NCI-H2171 (cell line): ENCODE measurements at places on chromosomes 16 and 17.

DNA sequence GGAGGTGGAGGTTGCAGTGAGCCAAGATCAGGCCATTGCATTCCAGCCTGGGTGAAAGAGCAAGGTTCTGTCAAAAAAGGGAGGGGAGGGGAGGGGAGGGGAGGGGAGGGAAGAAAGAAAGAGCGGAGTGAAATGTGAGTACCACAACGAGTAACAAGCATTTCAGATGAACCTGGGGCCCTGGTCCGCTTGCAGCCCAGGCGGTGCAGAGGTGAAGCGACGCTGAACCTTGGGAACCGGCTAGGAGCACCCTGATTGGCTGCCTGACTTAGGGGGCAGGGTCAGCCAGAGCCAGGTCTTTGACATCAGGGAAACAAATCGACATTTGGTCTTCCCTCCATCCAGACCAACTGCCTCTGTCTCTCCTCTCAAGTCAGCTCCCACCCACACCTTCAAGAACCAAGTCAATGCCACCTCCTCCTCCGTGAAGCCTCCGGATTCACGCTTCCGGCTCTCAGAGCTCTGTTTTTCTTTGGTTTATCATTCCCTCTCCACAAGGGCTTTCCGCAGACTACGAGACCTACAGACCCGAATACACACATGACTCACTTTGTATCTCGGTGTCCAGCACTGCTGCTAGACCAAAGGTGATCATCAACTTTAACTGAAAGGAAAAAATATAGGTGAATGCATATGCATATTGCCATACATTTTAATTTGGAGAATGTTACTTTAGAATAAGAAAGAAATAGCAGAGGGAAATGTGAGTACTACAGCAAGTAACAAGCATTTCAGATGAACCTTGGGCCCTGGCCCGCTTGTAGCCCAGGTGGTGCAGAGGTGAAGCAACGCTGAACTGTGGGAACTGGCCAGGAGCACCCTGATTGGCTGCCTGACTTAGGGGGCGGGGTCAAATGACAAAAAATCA lies 19.3 kb downstream of the OR1F1 start:
- no peak for DNase-seq

GRCh38 chr17:49193513-49194296 lies 16.7 kb downstream of the GNGT2 start:
- peak; percentile 46 for DNase-seq

DNA sequence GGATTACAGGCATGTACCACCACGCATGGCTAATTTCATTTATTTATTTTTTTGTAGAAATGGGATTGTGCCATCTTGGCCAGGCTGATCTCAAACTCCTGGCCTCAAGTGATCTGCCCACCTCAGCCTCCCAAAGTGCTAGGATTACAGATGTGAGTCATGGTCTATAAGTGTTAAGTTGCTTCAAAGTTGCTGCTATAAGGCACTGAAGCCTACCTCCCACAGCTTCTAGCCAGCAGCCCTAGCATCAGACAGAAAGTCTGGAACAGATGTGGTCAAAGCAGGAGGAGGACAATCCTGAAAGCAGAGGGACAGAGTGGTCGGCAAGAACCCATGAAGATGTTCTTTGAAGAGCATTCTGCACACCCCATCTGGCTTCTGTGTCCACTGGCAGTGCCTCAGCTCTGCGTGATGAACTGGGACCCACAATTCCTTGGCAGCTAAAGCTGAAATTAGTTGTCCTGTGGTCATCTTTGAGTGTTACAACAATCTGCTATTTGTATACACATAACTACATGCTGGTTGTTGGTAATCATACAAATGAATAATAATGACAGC lies 11.2 kb downstream of the MAP3K14 start:
- DNase-seq, result no peak

DNA sequence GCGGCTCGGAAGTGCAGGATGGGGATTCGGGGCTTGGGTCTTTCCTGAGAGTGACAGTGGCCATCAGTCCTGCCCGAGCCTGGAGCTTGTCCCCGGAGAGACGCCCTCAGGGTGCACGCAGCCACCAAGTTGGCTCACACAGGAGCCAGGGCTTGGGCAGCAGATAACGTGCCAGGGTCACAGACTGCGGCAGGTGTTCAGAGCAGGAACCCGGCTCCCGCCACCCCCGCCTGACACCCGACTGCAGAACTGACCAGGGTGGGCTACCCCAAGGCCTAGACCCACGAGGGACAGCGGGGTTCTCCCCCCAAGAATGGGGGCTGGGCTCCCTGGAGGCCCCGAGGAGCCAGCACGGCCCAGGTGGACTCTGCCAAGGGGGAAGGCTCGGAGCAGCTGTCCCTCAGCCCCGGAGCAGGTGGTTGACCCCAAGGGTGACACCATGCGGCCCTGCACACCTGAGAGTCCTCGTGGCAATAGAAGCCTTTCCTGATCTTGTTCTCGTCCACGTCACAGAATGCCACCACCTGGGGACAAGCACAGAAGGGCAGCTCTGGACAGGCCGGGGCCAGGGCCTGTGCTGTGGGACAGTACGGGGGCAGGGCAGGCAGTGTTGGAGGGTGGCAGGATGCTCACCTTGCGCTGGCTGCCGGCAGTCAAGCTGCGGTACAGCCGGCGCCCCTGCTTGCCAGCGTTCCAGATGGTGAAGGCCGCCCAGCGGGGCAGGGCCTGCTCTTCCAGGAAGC lies 117.1 kb upstream of the ZNF750 start:
- DNase-seq, result peak; percentile 69

GRCh38 chr17:9465210-9465921 lies 110.3 kb downstream of the STX8 start:
- no peak for DNase-seq

DNA sequence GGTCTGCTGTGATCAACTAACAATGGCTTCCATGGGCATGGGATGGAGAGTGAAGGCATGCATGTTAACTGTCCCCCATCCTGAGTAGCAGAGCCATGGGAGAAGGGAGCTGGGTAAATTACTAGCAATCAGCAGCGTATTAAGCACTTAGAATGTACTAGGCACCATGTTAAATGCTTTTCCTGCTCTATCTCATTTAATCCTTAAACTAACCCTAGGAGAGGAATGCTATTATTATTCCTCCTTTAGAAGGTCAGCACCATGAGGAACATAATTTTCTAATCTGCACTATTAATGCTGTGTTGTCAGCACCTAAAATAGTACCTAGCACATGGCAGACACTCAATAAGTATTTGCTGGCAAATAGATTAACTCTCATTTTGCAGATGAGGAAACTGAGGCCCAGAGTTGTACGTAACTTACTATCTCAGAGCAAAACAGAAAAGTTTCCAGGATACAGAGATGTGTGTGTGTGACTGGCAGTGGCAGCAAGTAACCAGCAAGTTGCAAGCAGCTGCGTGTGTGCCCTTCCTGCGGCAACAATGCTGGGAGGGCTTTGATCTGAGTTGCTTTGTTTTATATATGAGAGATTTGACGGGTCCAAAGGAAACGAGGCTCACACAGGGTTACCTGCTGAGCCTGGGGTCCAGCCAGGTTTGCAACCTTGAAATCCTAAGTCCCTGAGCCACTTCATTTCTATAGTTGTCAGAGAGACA lies 6.5 kb upstream of the KLHL36 start:
- DNase-seq, result no peak

DNA sequence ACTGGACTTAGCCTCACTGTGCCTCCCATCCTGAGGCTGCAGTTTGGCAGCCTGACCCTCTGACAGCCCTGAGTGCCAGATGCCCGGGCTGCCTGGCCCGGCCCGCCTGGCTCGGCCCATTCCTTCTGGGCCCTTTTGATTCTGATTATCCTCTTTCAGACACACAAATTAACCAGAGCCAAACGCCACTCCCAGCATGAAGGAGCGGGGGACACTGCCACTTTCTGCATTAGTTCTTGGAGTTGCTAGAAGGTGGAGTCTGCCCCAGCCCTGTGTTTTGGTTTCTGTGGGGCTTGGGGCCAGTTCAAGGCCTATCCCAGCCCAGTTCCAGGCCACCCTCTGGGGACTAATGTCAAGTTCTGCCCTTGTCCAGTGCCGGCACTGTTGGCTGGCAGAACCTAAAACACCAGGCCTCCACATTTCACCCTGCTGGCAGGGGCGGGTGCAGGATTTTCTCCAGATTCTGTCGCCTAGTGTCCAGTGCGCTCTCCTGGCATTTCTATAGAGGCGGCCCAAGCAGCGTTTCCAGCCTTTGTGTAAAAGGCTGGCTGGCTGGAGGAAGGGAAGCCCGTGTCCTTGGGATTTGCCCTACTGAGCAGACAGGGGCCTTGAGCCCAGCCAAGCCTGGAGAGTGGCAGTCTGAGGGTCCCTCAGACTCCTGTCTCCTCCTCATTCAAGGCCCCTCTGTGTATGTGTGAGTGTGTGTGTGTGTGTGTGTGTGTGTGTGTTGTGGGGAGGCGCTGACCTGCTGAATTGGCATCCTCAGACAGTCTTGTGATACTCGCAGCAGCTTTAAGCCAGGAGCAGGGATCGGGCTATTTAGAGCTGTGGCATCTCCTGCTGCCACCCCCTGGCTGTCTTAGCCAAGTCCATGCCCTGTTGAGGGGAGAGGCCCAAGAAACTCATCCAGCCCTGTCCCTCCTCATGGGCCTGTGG lies 21.4 kb downstream of the PLCD3 start:
- no peak for DNase-seq

DNA sequence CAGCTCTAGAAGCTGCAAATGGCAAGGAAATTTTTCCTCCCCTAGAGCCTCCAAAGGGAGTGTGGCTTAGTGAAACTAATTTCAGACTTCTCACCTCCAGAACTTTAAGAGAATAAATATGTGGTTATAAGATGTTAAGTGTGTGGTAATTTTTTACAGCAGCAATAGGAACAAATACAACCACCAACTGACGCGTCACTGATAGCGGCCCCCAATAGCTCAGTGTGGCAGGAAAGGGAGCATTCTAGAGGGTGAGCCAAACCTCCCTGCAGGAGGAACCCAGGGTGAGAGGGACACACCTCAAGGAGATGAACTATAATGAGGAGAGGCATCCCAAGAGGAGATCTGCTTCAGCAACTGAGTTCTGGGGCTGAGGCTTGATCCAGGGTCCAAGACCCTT lies 4.0 kb downstream of the CCL4 start:
- no peak for DNase-seq

GRCh38 chr17:62876063-62876462 lies 67.9 kb upstream of the MARCHF10 start:
- DNase-seq, result no peak

DNA sequence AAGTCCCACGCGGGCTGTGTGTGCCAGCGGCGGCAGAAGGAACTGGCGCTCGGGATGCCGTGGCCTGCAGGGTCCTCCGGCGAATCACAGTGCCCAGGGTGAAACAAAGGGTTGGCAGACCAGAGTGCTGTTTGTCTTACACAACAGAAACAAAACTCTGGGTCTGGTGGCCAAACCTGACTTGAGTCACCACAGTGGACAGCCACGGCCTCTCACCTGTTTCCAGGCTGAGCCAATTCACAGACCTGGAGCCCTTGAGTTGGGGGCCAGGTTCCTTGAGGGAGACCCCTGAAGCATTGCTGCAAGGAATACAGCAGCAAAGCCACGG lies 2.1 kb upstream of the CHMP6 start:
- DNase-seq, result no peak

DNA sequence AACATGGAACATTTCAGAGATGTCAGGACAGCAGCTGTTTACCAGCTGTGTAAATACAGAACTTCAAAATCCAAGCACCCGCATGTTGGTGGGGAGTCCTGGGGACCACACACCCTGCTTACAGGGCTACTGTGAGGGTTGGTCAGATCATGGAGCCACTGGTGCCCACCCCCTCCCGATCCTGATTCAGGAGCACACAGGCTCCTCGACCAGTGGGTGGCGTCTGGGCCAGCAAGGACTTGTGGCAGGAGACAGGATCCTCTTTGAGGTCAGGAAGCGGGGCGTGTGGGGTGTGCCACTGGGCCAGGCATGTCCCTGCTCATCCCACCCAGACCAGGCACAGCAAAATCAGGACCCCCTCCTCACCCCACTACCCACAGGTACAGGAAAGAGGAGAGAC lies 83.6 kb downstream of the SDK2 start:
- DNase-seq, result no peak

DNA sequence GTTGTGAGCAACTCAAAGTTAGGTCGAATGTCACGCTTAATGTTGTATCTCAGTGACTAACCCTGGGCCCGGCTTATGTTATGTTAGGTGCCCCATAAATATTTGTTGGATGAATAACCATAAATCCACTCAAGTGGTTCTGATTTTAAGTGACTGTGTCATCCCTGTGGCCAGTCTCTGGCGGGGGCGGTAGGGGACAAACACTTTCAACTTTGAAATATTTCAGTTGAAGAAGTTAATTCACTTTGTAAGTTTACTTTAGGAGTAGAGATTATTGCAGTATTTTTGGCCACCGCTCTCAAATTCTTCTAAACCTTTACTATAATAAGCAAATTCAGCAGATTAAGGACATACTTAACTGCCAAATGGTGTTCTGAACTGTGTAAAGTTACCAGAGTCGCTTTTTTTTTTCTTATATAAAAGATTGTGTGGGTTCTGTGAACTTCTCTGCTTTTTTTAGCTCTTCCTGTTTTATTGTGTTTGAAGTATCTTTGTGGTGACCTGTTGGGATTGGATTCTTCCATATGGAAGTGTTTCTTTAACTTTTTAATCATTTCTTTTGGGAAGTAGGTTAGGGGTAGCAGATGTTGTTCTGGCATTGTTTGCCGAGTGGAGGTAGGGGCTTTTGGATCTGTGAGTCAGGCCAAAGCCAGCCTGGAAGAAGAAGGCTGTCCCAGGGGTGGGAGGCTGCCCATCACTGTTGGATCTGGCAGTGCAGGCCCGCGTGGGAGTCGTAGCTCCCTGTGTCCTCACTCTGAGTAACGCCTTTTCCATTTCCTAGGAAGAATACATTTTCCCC lies 61.4 kb upstream of the TBX2 start:
- no peak for DNase-seq

- DNase-seq, result no peak
Measured at GRCh38 chr16:11916524-11917285, 949 bp upstream of the GSPT1 start.

- DNase-seq, result no peak
Measured at GRCh38 chr17:30532871-30533270, 55.7 kb downstream of the GOSR1 start.

- no peak for DNase-seq
Measured at GRCh38 chr16:2822158-2822495, 5.1 kb downstream of the PRSS21 start.

- DNase-seq, result no peak
Measured at GRCh38 chr16:24138024-24138423, 118.1 kb upstream of the CACNG3 start.

GRCh38 chr16:78446486-78446885 lies 347.0 kb downstream of the WWOX start:
- no peak for DNase-seq

DNA sequence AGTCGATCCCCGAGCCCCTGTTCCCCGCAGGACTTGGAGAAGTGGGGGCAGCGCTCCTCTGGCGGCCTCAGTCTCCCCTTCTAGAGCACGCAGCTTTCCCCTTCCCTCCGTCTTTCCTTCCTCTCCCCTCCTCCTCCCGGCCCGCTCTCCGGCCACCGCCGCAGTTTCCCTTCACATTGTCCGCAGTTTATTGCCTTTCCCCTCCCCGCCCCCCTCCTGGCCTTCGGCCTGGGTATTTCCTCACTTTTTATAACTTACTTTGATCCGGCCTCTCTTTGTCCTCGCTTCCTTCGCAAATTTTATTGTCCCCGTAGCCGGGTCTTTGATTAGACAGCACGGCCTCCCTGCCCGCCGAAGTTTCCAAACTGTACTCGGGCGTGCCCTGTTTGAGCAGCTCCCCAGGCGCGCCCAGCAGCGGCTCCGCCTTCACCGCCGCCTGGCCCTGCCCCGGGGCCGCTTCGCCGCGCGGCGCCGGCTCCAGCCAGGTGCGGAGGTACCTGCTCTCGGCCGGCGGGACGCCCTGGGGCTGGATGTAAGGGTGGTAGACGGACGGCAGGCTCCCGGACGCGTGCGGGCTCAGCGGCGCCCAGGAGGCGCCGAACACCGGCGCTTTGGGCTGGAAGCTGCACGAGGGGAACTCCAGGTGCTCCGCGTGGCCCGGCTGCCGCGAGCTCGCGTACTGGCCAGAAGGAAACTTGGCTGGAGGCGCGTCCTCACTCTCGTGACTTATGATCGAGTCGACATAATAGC lies 488 bp downstream of the HOXB9 start:
- DNase-seq, result no peak
